ENCODE measurements at places on chromosomes 4 and X.

GRCh38 chrX:338281-338835 is 19.8 kb upstream of the GTPBP6 start:
- no peak for DNase-seq

DNA sequence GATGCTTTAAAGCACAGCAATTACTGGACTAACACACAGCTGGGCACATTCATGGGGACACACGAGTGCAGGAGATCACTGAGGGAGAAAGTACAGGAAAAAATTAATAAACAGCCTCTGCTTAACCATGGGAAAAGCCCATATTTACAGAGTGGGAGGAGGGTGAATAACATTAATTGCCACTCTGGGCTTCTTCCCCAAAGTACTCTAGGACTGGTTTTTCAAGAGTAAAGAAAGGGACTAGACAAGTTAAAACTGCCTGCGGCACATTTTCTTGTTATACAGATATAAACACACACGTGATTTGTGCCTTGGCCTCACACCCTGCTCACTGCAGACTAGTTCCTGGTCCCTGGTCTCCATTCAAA is 179.7 kb upstream of the TET2 start:
- DNase-seq: no peak

- DNase-seq: no peak
Measured at GRCh38 chrX:135596495-135596894, 76.0 kb downstream of the INTS6L start.

- no peak for DNase-seq
Measured at GRCh38 chr4:111849746-111850284, 295.4 kb upstream of the FAM241A start.

GRCh38 chr4:100098011-100098545 is 92.2 kb downstream of the DDIT4L start:
- no peak for DNase-seq

DNA sequence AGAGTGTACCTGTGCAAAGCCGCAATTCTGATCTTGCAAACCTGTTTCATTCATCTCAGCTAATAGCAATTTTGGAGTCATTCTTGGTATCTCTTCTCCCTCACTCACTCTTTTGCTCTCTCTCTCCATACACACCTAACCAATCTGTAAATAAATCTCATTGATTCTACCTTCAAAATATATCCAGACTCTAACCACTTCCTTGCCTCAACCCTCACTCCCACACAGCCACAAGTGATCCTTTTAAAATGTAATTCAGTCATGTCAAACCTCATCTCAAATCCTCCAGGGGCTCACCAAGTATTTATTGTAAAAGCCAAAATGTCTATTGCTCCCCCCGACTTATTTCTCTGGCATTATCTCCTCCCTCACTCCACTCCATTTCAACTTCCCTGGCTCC is 51.7 kb upstream of the SLC10A4 start:
- DNase-seq: no peak

GRCh38 chr4:159555873-159556272 is 453.0 kb downstream of the RAPGEF2 start:
- no peak for DNase-seq

DNA sequence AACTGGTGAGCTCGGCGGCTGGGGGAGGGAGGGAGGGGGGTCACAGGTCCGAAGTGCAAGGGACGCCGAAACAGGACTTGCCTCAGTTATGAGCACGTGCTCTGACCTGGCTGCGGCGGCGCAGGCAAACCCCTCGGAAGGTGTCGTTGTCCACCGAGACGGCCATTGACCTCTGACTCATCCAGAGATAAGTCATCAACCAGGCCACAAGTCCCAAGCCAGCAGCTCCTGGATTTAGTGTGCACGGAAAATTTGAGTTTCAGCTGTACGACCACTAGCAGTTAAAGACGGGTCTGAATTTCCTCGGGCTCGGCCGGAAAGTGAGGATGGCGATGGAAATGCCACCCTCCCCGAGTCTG is 674 bp downstream of the SH3D19 start:
- DNase-seq: no peak

DNA sequence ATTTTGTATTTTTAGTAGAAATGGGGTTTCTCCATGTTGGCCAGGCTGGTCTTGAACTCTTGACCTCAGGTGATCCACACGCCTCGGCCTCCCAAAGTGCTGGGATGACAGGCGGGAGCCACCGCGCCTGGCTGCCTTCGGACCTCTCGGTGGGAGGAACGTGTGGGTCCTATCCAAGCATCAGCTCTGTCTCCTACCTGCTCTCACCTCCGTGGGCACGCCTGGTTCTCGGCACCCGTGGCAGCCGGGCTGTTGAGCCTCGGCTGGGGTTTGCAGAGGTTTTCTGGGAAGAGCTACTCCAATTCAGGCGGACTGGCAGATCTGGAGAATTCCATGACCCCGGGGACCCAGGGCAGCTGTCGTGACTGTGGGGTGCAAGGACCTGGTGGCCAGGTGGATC is 23.6 kb upstream of the PPP2R3B start:
- DNase-seq: no peak

DNA sequence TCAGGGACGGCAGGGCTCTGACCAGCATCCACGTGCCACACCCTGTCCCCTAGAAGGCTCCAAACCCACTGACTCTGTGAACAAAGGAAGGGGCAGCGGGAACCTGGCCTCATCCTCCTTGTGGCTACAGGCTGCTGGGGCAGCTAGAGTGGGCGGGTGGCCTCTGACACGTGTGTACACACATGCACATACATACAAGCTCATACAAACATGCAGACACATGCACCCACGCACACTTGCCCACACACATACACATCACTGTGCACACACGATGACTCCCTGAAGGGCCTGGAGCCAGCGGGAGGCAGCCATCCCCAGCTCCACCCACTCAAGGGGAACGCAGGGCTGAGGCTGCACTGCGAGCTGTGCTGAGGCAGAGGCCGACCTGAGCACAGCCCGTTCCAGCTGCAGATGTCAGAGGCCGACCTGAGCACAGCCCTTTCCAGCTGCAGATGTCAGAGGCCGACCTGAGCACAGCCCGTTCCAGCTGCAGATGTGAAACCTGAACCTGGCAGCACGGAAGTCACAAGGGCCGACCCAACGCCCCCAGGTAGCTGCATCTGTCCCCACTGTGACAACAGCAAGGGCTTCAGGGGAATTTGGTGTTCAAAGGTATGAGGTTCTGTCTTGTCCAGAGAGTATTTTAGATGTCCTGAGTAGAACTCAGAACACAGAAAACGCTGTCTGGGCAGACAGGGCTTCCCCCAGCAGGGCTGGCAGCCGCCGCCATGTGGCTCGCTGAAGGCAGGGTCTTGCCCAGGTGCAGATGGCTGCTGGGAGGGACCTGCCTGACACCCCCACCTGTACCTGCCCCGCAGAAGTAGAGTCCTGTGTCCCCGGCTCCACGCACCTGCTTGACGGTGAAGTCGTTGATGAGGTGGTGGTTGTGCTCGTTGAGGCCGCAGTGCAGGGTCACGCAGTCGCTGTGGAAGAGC is 33.5 kb downstream of the CTBP1 start:
- no peak for DNase-seq

- no peak for DNase-seq
Measured at GRCh38 chrX:31649201-31649600, 577.4 kb upstream of the FTHL17 start.

GRCh38 chr4:158131027-158131426 is 41.8 kb downstream of the GASK1B start:
- DNase-seq: no peak

DNA sequence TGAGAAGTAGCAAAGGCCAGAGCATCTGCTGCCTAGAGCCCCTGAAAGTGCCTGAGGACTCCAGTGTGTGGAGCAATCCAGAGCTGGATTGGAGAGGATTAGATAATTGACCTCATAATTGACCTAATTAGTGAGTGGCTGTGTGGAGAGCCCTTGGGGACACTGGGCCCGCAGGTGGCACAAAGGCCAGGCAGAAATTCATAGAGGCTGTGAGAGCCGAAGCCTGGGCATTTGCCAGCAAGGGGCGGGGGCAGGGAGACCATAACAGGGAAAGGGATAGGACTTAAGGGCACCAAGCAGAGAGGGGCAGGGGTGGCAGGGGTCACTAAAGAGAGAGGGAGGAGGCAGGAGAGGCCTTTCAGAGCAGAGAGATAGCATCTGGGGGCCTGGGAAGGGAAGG is 45.3 kb downstream of the EFNB1 start:
- no peak for DNase-seq

DNA sequence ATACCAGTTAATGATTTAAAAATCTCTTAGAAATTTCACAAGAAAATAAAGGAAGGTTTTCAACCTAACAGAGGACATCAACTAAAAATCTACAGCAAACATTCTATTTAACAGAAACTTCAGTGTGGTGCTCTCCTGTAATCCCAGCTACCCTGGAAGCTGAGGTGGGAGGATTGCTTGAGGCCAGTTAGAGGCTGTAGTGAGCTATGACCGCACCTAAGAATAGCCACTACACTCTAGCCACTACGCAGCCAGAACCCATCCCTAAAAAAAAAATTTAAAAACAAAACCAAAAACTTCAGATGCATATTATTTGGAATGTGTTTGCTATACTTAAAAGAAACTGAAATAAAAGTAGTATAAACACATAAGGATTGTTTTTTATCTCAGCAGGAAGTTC is 7.2 kb upstream of the FHIP1A start:
- DNase-seq: no peak

DNA sequence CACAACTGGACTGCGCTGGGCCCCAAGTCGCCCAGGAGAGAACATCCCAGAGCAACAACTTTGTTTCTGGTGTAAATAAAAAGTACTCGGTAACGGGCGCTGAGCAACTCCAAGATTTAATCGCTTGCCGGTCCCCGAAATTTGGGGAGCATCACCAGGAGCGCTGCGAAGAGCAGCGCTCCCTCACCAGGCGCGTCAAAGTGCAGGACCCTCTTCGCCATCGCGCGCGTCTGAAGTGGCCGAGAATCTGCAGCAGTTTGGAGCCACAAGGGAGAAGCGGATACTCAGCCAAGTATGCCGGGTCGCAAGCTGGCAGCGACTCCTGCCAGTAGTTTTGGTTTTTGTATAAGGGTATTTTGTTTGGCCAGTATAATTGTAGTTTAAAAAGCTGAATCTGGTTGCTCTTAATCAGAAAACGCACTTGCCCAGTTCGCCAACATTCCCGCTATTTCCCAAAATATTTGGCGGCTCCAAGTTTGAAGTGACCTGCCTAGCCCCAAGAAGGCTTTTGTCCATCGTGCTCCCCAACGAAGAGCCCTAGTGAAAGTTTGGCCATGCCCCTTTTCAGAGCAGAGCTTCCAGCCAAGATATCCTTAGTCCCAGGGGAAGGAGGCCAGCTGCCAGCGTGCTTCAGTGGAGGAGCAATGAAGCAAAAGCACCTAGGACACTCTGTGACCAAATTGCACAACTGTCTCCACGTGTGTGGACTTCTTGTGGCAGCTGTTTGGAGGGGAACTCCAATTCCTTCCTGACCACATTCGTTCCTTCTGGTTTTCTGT is 557 bp upstream of the KDR start:
- no peak for DNase-seq

GRCh38 chrX:100658941-100659381 is 15.0 kb downstream of the SRPX2 start:
- DNase-seq: no peak

GRCh38 chrX:17496407-17496806 is 121.4 kb downstream of the NHS start:
- no peak for DNase-seq
